ENCODE measurements at places on chromosomes 13 and 19.

GRCh38 chr13:84080748-84081530 lies 198.7 kb upstream of the SLITRK1 start:
- no peak for DNase-seq

GRCh38 chr13:30845297-30846214 lies 60.5 kb upstream of the MEDAG start:
- DNase-seq: no peak

DNA sequence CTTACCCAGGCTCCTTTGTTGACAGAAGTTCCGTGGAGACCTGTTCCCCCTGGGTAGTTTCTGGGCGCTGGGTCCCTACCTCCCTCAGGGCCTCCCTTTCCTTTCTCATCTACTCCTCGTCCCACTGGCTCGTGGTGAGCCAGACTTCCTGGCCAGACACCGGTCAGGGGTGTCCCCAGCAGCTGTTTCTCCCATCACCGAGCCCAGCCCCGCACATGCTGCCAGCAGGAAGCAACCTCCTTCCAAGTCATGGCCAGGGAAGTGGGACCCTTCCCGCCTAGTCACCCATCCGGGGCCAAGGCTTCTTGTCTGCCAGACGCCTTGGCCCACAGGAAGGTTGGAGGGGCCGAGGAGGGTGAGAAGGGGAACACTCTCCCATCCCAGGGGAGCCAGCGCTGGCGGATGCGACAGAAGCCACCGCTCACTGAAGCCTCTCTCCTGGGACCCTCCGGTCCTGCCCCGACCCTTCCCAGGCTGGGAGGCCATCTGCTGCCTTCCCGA lies 5.7 kb downstream of the PAK4 start:
- no peak for DNase-seq

- DNase-seq: no peak
These were observed 42.6 kb upstream of the GRTP1 start for GRCh38 chr13:113406321-113407102.
